ENCODE measurements at places on chromosomes 16 and 17. TPM values are rescaled to one million over a fixed set of nuclear protein-coding genes. Genes with fewer than 3 reads are reported as not detected.
A peak's percentile ranks its signal among the peaks of the same experiment; 100 is the strongest.

DNA sequence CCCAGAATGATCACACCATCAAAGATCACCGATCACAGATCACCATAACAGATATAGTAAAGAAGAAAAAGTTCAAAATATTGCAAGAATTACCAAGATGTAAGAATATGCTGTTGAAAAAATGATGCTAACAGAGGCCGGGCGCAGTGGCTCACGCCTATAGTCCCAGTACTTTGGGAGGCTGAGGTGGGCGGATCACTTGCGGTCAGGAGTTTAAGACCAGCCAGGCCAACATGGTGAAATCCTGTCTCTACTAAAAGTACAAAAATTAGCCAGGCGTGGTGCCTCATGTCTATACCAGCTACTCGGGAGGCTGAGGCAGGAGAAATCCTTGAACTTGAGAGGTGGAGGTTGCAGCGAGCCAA lies 53.2 kb downstream of the CPPED1 start:
- DNase-seq, result no peak

The CBFB gene
- 108 TPM for total RNA-seq

DNA sequence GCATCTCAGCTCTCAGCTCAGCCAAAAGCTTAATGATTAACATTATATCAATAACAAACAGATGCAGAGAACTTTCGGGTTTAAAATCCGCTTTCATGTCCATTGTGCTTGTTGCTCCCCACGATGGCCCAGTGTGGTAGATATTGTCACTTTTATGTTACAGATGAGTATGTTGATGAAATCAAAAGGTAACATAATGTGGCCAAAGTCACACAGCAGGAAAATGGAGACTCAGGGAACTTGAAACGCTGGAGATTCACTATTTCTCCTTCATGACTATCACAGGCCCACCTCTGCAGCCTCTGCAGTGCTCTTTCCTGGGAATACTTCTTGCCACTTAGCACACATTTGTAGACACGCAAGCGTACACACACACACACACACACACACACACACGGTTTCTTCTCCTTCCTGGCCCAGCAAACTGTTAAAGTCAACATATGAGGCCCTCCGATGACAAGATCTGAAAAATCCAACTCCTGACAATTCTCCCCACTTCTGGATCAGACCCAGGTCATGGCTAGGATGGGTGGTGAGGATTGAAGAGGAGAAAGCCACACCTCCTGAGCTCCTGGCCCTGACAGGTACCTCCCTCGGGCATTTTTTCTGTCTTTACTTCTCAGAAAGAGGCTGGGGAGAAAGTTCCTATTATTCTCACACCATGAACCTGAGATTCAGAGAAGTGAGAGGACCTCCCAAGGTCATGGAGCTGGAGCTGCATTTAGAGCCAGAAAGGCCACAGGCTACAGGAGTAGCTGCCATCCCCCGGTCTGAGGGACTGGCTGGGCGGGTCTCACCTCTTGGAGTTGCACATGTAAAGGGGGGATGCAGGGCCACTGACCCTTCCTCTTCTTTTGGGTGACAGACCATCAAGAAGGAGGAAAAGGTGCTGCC lies 9.7 kb downstream of the DRC7 start:
- peak; percentile 57 for DNase-seq

- no peak for DNase-seq
Measured at GRCh38 chr17:67520252-67520906, 143.3 kb downstream of the PITPNC1 start.

The EIF3CL gene
- total RNA-seq, result 20.4 TPM

GRCh38 chr17:9767432-9767991 lies 23.9 kb downstream of the DHRS7C start:
- DNase-seq, result no peak

DNA sequence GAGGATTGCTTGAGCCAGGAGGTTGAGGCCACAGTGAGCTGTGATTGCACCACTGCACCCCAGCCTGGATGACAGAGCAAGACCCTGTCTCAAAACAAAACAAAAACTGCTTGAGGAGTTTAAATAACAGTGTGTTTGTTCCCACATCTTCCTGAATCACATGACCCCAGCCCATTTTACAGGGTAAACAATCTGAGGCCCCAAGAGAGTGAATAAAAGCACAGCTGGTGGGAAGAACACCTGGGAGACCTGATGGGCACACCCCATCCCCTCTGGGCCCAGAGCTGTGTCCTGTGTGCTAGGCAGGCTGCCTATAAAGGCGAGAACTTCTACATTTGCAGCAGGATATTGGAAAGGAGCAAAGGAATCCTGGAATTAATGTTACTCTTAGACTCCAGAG lies 69.6 kb downstream of the PLXDC1 start:
- DNase-seq, result no peak

DNA sequence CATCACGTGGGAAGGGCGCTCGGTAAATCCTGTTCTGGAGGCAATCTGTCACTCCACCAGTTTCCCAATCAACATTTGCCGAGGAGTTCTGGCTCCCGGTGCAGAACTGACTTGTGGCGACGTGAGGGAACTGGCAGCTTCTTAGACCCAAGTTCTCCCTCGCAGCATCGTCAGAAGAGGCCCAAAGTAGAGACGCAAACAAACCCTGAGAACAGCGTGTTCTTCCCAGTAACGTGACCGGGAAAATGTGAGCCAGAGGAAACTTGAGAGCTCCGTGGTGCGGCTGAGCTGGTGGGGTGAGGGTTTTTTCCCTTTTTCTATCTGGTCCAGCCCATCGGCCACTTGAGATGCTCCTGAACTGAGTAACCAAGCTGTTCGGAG lies 158.9 kb upstream of the CACNG5 start:
- DNase-seq, result no peak

DNA sequence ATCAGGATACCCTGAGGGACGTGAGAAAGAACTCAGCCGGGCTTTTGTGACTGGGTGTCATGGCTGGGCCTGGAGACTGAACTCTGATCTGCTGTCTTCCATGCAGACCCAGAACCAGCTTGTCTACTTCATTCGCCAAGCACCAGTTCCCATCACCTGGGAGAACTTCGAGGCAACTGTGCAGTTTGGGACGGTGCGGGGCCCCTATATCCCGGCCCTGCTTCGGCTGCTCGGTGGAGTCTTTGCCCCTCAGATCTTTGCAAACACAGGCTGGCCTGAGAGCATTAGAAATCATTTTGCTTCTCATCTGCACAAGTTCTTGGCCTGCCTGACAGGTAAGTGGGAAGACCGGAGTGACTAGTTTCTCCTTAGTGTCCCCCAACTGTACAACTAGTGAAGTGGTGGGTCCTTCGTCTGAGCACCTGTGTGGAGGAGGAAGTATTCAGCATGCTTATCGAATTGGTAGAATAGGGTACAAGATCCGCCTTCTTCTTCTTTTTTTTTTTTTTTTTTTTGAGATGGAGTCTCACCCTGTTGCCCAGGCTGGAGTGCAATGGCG lies 15.5 kb downstream of the DNAH2 start:
- no peak for DNase-seq

GRCh38 chr16:88086571-88087516 lies 135.6 kb downstream of the BANP start:
- no peak for DNase-seq

The ATP2A3 gene
- total RNA-seq, result 8.0 TPM

Data from Caco-2 (cell line).